ENCODE measurements at places on chromosomes 2 and 18. TPM values are rescaled to one million over a fixed set of nuclear protein-coding genes. Genes with fewer than 3 reads are reported as not detected.

DNA sequence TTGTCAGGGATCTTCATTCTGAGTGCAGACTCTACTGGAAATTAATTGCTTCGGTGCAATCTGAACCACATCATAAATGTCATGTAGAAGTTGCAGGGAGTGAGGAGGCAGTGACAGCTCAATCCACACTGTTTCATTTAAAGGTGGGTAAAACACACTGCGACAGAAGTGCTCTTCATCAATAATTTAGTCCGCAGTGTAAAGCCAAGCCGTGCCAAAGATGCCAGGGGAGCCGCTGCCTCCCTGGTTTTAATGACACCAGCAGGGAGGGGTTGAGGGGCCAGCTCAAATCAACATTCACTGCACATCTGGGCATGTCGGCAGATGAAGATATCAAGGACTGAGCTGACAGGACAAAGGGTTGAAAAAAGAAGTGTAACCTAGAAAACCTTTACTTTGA lies 305.7 kb upstream of the VRK2 start:
- no peak for DNase-seq

GRCh38 chr2:61557381-61557780 lies 19.2 kb upstream of the XPO1 start:
- DNase-seq: no peak

DNA sequence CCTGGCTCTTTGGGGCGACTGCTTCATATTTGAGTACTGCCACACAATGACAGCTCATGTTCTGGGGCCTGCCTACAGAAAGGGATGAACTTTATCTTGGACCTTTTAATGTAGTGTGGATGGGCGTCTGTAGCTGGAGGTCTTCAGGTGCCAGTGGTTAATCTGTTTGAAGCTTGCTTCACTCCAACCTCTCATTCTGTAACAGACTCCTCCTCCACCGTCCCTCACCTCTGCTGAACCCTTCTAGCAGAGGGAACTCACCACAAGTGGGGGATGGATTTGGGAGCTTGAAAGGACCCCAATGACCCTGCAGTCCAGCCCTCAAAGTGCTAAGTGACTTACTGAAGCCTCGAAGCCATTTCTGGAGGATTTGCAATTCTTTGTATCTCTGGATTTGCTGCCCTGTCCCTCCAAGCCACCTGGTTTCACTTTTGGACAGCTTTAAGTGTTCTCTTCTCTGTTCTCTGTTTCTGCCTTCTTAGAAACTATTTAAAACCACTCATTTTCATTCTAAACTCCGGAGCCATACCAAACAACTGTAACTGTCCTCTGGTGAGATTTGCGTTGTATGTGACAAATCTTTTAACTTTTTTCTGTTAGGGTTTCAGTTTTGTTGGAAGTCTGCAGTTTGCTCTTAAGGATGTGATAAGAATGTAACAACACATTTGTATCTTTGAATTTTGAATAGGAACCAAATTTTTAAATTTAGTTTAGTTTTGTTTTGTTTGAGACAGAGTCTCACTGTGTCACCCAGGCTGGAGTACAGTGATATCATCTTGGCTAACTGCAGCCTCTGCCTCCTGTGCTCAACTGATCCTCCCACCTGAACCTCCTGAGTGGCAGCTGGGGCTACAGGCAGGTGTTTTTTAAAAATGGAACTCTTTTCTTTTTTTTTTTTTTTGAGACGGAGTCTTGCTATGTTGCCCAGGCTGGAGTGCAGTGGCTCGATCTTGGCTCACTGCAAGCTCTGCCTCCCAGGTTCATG lies 37.0 kb upstream of the CASP8 start:
- no peak for DNase-seq

DNA sequence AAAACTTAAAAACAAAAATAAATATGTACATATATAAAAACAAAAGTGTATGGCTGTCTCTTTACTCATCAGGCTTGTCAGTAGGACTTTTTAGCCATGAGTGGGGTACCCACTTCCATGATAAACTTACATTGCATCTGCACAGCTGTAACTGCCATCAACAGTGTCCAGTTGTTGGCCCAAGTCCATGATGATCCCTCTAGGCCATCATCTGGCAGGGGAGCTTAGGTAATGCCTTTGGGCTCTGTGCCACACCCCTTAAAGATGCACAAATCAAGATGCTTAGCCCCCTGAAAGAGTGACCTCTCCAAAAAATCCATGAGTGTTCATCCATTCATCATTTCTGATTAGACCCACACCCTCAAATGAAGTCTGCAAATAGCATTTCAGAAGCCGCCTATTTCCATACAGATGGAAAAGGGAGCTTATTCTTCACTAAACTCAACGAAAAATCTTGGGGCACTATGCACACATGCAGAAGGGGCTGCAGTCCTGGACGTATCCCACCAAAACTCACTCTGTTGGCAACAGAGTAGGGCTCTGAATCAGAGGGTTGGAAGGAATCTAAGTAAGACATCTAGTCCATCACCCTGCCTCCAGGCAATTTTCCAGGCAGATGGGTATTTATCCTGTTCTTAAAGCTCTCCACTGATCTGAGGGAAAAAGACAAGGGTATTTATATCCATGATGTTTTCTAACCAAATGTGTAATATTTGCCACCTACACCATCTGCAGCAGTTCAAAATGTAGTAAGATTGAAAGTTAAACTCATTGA lies 691.0 kb downstream of the ZEB2 start:
- DNase-seq: peak; percentile 38

GRCh38 chr2:5562426-5562825 lies 129.8 kb upstream of the SOX11 start:
- DNase-seq: no peak

- no peak for DNase-seq
These were observed 33.3 kb upstream of the TMEM87B start for GRCh38 chr2:112021781-112022231.

GRCh38 chr2:25430556-25430955 lies 88.8 kb upstream of the DNMT3A start:
- DNase-seq: no peak

DNA sequence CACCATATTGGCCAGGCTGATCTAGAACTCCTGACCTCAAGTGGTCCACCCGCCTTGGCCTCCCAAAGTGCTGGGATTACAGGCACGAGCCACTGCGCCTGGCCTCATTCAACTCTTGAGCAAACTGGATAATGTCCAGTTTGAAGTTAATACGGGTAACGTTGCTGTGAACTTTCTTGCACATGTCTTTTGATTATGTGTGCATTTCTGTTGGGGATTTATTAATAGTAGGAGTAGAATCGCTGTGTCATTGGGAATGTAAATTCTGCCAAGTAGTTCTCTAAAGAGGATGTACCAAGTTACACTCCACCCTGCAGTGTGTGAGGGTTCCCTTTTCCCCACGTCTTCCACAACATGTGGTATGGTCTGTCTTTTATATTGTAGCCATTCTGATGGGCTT lies 6.2 kb downstream of the IMPA2 start:
- no peak for DNase-seq

DNA sequence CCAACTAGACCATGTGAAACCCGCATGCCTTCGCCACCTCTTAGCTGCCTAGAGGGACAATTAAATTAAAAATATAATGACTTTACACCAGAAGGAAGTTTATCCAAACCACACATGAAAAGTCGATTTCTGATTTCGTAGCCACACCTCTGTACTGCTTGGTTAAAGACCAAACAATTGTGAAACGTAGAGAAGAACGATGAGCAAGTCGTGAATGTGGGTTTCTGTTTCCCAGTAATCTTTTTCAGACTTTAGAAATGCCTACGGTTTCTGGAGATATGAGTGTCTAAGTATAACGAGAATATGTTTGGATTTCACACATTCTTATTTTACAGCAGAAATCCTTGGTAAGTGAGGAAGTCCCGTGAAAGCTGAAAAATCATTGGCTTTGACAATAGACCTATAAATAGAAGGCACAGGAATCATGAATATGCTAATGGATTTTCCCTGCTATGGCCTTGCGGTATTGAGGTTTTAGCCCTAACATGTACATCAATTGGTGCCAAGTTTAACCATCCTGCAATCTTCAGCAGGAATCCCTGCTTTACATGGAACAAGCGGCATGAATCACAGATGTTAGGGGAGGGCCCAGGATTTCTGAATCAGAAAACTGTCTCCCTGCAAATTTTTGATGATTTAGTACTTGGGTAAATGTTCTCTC lies 105.6 kb downstream of the TTC32 start:
- DNase-seq: no peak

The IL36A gene
- total RNA-seq: not detected

The GYPC gene
- total RNA-seq: 78.5 TPM

The KCNIP3 gene
- not detected for total RNA-seq

The SCN1A gene
- not detected for total RNA-seq
